Stimulated activated CD4-positive, alpha-beta T cell treated with anti-CD3 and anti-CD28 coated beads, Interleukin-1b, Interleukin-23, amount 100 ng/mL, for 24 hours (primary cell): ENCODE measurements at places on chromosomes 12 and 14.

DNA sequence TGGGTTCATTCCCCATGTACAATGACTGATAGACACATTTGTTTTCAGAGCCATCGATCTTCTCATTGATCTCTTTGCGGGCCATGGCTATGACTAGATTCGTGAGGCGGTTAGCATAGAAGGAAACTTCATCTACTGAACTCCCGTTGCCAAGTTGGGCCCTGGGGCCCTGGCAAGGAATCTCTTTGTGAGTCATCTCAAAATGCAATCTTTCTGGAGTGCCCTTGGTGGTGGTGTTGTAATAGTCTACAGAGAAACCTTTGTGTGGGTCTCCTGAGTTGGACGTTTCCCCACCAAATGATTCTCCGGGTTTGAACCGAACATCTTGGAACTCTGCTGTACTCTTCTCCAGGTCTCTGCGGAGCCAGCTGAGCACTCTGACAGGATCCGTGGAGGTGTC lies 20.4 kb downstream of the AKAP3 start:
- no peak for DNase-seq

GRCh38 chr12:121992059-121992879 lies 29.4 kb upstream of the BCL7A start:
- peak; percentile 43 for DNase-seq

- DNase-seq: no peak
These were observed 3.1 kb upstream of the ATXN3 start for GRCh38 chr14:92109490-92109889.

- DNase-seq: no peak
These were observed 7.4 kb downstream of the ITGB7 start for GRCh38 chr12:53199700-53200099.

DNA sequence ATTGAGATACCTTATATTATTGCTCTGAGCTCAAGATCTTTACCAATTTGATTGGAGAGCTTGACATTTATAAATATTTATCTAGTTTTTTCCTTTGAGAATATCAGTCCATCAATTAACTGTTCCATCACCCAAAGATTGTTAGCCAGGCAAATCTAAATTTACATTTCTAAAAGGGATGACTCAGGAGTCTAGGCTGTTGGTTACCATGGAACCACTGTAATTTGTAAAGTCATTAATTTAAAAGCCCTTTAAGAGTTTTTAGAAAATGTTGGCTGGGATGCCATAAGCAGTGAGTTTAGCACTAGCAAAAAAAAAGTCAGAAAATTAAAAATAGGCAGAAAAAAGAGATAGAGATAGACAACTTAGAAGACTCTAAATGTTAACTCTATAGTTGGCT lies 19.5 kb upstream of the SERPINA1 start:
- no peak for DNase-seq

GRCh38 chr12:97168804-97169203 lies 261.7 kb downstream of the NEDD1 start:
- no peak for DNase-seq

DNA sequence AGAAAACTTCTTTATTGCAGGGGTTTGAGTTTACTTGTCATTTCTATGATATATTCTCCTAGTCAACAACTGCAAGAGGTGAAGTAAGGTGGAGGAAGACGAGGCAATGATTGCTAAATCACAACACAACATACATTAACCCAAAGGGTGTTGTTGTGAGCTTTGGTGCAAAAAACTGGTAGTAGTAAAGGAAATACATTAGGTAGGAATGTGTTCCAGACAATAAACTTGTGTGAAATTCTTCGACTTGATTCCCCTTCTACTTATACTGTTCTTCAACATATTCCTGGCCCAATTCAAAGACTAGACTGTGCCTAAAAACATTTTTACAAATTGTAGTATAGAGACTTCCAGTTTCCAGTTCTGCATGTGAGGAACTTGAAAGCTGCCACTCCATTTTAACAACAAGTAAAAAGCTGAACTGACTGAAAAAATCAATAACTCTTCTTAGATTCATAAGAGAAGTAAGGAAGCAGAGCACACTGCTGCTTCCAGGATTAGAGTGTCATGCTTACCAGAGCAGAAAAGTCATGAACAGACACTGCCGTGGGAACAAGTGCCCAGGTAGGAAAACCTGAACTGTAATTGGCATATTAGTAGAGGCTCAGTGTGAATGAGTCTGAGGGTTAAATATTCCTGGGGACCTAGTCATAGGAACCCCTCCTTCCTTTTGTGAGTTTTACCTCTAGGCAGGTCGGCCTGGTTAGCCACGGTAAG lies 22.2 kb downstream of the COX8C start:
- DNase-seq: no peak

DNA sequence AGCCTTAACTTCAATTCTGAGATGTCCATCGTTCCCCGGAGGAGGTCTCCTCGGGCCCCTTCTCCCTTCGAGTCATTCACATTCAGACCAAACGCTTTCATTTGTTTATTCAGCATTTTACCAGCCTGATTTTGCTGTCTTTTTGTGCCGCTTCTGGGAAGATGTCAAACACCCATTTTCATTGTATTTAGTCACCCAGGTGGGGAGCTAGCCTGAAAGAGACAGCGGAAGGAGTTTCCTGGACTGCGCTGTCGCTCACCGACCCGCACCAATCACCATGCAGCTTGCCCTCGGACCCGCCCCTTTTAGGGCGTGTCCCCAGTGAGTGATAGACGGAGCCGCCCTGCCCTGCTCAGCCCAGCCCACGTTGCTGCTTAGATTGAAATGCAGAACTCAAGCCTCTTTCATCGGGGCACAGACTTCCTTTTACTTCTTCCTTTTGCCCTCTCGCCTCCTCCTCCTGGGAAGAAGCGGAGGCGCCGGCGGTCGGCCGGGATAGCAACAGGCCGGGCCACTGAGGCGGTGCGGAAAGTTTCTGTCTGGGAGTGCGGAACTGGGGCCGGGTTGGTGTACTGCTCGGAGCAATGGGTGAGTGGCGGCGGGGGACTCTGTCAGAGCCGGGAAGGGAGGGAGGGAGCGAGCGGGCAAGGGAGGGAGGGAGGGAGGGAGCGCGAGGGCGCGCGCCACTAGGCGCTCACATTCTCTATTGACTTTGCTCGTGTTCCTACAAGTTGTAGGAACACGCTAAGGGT lies at the start of gene PAX9:
PAX9 (plus strand) TSS at position 355 of the 752 bp plus-strand sequence; CDS start at position 585, 230 bp downstream.
- no peak for DNase-seq

DNA sequence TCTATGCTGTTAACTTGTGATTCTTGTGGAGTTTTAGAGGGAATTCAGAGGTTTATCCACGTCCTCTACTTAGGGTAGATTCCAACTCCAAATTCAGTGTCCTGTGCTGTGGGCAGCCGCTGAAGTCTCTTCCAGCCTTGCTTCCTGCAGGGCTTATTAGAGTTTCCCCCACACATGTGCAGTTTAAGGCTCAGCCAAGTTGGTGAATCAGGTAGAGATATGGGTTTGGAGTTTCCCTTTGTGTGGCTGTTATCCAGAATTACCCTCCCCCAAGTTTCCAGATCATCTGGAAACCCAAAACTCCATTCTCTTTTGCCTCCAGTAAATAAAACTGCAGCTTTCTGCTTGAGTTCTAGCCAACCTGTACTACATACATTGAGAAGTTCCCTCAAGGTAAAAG lies 853.7 kb downstream of the GALC start:
- no peak for DNase-seq

GRCh38 chr12:101927999-101928398 lies 50.6 kb downstream of the DRAM1 start:
- no peak for DNase-seq

- DNase-seq: no peak
These were observed 62.0 kb upstream of the SYT1 start for GRCh38 chr12:78802593-78802992.

DNA sequence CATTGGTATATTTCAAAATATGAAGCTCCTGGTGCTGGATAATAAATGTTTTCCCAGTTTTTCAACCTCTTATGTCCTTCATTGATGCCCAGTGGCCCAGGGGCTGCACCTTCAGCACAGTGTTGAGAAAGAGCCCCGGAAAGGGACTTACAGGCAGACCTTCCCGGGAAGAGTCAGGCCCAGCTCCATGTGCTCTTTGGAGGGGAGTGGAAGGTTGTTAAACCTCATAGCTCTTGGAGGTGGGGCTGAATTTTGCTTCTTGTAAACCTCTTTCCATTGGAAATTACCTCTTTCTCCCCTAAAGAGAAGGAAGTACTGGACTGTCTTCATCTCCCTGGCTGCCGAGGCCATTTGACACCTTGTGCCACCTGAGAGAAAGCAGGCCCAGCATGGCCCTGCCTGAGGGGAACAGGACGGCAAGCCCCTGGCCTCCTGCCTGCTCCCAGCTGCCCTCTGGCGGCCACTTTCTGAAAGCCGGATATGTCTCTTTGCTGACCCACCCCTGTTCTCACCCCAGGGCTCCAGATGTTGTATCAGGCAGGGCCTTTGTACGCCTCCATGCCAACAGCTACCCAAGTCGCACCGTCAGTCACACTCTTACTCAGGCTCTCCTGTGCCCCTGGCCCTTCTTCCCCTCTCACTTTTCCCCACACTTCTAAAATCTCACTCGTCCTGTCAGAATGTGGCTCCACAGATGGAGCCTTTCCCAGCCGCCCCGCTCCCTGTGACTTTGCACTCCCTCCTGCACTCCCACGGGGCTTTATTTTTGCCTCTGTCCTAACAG lies 43.0 kb downstream of the EVL start:
- DNase-seq: peak; percentile 84

- no peak for DNase-seq
These were observed 249.9 kb upstream of the RGS6 start for GRCh38 chr14:71682337-71682736.

DNA sequence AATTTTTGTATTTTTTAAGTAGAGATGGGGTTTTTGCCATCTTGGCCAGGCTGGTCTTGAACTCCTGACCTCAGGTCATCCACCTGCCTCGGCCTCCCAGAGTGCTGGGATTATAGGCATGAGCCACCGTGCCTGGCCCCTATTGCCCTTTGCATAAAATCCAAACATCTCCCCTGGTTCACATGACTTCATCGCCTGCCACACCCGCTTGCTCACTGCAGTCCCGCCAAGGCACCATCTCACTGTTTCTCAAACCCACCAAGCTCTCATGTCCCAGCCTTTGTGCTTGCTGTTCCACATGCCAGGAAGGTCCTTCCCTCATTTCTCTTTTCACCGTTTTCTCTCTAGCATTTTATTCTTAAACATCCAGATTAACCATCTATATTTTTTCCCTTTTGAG lies 9.7 kb downstream of the RHOF start:
- DNase-seq: no peak

GRCh38 chr14:34081576-34082136 lies 130.8 kb upstream of the EGLN3 start:
- DNase-seq: no peak

GRCh38 chr12:1939801-1940607 lies 21.6 kb upstream of the CACNA2D4 start:
- peak; percentile 84 for DNase-seq

DNA sequence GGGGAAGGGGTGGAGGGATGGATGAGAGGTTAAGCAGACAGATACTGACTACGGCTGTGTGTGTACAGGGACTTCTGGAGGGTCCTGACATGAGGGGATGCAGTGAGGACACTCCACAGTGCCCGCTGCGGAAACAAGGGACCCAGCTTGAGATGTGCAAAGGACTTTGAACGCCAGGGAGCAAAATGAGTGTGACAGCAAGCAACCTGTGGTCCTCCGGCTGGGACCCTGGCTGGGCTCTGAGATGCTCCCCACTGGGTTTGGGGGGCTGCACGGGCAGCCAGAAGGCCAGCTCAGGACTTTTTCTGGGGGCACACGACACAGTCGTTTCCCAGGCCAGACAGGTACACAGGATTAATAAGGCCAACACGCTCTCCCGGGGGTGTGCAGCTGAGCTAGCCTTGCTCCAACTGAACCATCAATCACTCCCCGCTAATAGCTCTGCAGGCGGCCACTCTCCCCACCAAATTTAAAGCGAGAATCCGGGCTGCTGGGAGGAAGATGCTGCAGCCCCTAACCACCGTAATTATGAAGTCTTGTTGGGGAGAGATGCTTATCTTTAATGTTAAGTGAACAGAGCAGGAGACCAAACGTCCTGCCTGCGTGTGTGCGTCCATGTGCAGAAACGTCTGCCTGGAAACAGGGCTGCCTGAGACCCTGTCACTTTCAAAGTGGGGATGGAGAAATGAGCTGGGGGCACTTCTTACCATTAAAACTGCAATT lies 51.6 kb upstream of the DLK1 start:
- DNase-seq: no peak

DNA sequence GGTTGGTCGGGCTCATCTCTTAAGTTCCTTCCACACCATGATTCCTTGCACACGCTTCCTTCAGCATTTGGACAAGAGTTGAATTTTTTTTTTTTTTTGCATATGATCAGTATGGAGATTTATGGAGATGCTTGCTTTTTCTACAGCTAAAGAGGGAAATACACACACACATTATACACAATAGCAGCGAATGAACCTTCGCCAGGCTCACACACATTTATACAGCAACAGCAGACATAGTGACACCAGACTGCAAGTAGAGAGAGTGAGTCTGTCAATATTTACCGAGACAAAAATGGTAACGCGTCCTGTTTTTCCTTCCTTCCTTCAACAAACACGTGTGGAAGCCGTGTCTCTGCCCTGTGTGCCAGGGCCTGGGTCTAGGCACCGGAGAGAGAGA lies 897.9 kb downstream of the BCL11B start:
- DNase-seq: no peak

GRCh38 chr14:100788942-100789341 lies 37.0 kb upstream of the MEG3 start:
- DNase-seq: no peak

DNA sequence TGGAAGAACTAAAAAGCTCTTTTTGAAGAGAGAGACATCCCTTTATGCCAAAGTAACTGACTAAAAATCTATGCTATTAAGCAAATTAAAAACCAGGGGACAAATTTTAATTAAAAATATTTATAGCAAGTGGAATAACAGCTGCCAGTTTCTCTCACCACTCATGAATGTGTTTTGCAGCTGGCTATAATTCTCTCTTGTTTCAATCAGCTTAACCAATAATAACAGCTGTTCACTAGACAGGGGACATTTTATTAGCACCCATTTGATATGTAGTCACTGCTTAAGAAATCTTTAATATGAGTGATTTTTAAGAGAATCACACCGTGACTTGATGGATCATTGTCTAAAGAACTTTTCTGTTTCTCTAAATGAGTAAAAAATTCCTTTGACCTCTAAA lies 34.2 kb upstream of the KRR1 start:
- DNase-seq: no peak

DNA sequence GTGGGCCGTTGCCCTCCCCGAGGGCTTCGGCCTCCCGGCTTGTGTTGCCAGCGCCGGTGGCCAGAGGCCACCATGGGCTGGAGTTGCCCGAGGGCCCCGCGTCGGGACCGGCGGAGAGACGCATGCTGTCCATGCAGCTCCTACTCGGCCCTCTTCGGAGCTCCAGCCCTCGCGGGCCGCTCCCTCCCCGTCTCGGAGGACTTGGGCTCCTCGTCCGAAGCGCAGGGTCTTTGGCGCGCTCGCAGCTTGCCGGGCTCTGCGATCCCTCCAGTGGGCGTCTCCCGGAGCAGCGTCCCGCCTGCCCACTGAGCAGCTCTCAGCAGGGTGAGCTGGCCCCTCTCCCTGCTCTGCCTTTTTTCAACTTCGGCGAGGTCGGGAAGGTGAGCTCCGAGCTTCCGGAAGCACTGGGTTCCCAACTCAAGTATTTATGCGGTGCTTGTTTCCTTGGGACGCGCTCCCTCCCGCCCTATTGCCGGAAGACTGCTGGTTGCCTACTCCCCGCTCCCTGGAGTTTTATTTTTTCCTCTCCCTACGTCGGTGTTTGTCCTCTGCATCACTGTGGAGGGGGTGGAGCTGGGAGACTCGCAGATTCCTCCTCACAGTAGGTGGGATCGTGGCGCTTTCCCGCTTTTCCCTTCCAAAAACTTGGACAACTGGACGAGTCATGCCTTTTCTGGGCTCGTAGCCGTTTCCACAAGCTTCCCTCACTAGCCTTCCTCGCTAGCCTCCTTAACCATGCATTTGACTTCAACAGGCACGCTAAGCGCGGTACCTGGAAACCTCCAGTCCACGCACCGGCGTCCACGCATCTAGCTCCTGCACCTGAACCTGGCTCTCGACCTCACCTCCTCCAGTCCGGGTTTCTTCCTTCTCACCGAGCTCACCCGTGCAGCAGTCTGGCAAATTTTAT lies at the start of gene AVPR1A:
AVPR1A (minus strand) TSS at position 489 of the 910 bp plus-strand sequence; CDS start at position 124, 365 bp downstream.
- DNase-seq: no peak
